ENCODE measurements at places on chromosomes 1 and 21. TPM values are rescaled to one million over a fixed set of nuclear protein-coding genes. Genes with fewer than 3 reads are reported as not detected.

OPTC gene
- not detected for total RNA-seq

VAMP3 gene
- total RNA-seq, result 113 TPM

RNASEL gene
- 15.0 TPM for total RNA-seq

PTPN14 gene
- total RNA-seq, result 88.5 TPM

ACTL8 gene
- not detected for total RNA-seq

LAMC2 gene
- total RNA-seq, result 14.5 TPM

SWT1 gene
- 8.3 TPM for total RNA-seq

RHEX gene
- total RNA-seq, result 27.1 TPM

TRAPPC3 gene
- 55.0 TPM for total RNA-seq

ELAPOR1 gene
- total RNA-seq, result 0.75 TPM

PLEKHG5 gene
- 17.7 TPM for total RNA-seq

HCRTR1 gene
- total RNA-seq, result not detected

USH2A gene
- total RNA-seq, result 0.23 TPM

DSTYK gene
- total RNA-seq, result 12.6 TPM

DNAH14 gene
- 27.5 TPM for total RNA-seq

NTRK1 gene
- 1.7 TPM for total RNA-seq

NUF2 gene
- 1.3 TPM for total RNA-seq

A3GALT2 gene
- total RNA-seq, result not detected

CR1 gene
- 3.1 TPM for total RNA-seq

C1orf115 gene
- total RNA-seq, result 13.1 TPM

S100A12 gene
- not detected for total RNA-seq

RTCA gene
- 30.3 TPM for total RNA-seq

FMO5 gene
- total RNA-seq, result 8.4 TPM

SLFNL1 gene
- 0.68 TPM for total RNA-seq

KCND3 gene
- total RNA-seq, result 6.2 TPM

OPRD1 gene
- total RNA-seq, result not detected

C1orf53 gene
- total RNA-seq, result 1.7 TPM

HES5 gene
- 0.57 TPM for total RNA-seq

PTPRC gene
- total RNA-seq, result 35.1 TPM

IQCC gene
- 2.5 TPM for total RNA-seq

RRAGC gene
- total RNA-seq, result 22.0 TPM

TSPEAR gene
- total RNA-seq, result 0.10 TPM

C1orf185 gene
- not detected for total RNA-seq

GPR37L1 gene
- 0.10 TPM for total RNA-seq

FCRL6 gene
- total RNA-seq, result 0.49 TPM

RNU1-2 gene
- 1,626 TPM for total RNA-seq

TMEM82 gene
- total RNA-seq, result not detected

RAB25 gene
- total RNA-seq, result 182 TPM

AGBL4 gene
- total RNA-seq, result 0.21 TPM

AGL gene
- 26.4 TPM for total RNA-seq

CFAP141 gene
- total RNA-seq, result not detected

PCP4L1 gene
- total RNA-seq, result 66.5 TPM

HPCAL4 gene
- total RNA-seq, result not detected

CD84 gene
- 7.7 TPM for total RNA-seq

HPDL gene
- total RNA-seq, result 2.3 TPM

DPT gene
- 15.9 TPM for total RNA-seq

DNAJC28 gene
- 1.2 TPM for total RNA-seq

ITLN1 gene
- 16.8 TPM for total RNA-seq

ARTN gene
- total RNA-seq, result 5.7 TPM

AIM2 gene
- 2.9 TPM for total RNA-seq

DENND2D gene
- 134 TPM for total RNA-seq

SDCCAG8 gene
- total RNA-seq, result 54.1 TPM

KRTAP19-5 gene
- total RNA-seq, result not detected

ZNF695 gene
- not detected for total RNA-seq

TNNI3K gene
- total RNA-seq, result 4.7 TPM

PIGC gene
- 21.0 TPM for total RNA-seq

SLC9A1 gene
- 79.4 TPM for total RNA-seq

Measured in ureter (tissue), 1 donor.